SW 1271 (cell line): ENCODE measurements at places on chromosomes 3 and 15.

- no peak for DNase-seq
Observed at GRCh38 chr3:90180096-90180495, 1072.7 kb downstream of the EPHA3 start.

DNA sequence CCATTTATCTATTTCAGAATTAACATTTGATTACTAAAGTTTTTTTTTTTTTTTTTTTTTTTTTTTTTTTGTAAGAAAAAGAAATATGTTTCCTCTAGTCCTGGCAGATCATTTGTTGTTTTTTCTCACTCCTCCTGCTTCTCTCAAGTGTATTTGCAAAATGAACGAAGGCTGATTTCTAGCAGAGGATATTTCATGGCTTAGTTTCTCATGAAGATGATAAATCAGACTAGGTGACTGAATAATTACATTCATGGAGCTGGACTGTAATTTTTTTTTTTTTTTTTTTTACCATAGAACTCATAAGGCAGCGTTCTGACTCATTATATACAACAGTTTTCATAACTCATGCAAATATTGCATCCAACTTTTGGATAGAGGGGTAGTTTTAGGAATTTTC lies 332.5 kb upstream of the SEMA6D start:
- no peak for DNase-seq

DNA sequence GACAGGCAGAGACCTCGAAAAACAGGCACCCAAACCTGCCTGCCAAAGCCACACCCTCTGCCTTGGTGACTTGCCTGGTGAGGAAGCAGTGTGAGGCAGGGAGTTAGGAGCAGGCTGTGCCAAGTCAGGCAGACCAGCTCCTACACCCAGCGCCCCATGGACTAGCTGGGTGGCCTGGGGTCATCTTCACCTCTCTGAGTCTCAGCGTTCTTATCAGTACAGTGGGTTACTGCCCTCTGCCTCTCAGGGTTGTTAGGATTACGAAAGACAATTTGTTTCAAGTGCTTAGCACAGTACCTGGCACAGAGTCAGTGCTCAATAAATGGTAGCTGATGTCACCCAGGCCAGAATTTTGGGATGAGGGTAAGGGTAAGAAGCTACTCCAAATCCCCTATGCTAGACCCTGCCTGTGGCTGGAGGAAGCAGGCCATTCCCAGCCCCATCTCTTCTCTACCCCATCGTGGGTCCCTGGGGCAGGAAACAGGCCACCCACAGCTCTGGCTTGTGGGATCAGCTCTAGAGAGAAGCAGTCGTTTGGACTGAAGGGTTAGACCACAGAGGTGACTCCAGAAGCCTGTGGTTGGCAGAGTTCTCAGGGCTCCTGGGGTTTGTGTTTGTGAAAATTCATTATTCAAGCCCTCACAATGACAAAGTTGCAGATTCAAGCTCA lies 10.1 kb downstream of the SLC51B start:
- DNase-seq = no peak

GRCh38 chr15:83283138-83283812 lies 1.2 kb downstream of the BNC1 start:
- DNase-seq = no peak

DNA sequence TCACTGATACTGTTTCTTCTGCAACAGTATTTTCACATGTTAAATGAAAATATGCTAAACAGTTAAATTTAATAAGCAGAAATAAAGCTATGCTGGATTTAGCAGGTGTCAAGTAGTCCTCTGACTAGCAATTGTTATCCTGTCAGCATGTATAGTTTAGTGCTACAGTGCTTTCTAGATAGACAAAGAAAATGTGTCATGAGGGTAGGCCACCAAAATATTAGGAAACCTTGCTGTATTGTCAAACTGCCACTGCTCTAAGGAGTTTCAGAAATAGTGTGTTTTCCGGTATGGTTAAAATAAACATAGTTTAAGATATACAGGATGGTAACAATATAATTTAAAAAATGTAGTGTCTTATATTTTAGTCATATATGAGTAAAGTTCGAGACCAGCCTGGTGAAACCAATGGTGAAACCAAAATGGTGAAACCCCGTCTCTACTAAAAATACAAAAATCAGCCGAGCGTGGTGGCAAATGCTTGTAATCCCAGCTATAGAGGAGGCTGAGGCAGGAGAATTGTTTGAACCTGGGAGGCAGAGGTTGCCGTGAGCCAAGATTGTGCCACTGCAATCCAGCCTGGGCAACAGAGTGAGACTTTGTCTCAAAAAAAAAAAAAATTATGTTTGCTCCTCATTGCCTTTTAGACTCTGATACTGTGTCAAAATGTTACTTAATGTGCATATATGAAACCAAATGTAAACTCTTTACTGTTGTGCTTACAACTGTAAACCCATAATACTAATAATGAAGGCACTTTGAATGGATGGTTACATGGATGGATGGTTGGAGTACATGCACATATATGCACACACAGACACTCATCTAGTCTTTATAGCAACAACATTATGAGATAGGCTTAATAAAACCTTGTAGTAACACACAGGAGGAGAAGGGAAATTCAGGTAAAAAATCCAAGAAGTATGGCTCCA lies 204.8 kb downstream of the RSRC1 start:
- no peak for DNase-seq

- no peak for DNase-seq
Observed at GRCh38 chr15:38281031-38281430, 28.4 kb downstream of the SPRED1 start.

- DNase-seq = no peak
Observed at GRCh38 chr3:153752405-153753027, 368.7 kb upstream of the ARHGEF26 start.

GRCh38 chr15:23072633-23073032 lies 33.3 kb upstream of the TUBGCP5 start:
- no peak for DNase-seq
